ENCODE measurements at places on chromosomes 2 and 18.

DNA sequence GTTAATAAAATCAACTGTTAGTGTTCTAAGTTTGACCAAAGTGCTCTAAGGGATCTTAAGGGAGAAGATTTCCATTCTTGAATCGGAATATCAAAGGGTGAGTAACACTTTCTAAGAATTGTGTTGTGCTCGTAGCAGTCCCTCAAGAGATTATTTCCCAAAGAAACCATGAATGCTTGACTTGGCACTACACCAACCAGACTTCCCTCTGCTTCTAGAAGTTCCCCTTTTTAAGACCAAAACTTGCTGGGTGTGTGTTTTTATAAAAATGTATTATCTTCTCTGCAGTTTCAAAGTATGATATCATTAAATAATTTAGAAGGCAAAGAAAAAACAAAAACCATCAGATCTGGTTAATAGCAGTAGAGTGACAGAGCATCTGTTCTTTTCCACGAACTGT, 522.0 kb upstream of the FAM98A start:
- DNase-seq, result no peak

DNA sequence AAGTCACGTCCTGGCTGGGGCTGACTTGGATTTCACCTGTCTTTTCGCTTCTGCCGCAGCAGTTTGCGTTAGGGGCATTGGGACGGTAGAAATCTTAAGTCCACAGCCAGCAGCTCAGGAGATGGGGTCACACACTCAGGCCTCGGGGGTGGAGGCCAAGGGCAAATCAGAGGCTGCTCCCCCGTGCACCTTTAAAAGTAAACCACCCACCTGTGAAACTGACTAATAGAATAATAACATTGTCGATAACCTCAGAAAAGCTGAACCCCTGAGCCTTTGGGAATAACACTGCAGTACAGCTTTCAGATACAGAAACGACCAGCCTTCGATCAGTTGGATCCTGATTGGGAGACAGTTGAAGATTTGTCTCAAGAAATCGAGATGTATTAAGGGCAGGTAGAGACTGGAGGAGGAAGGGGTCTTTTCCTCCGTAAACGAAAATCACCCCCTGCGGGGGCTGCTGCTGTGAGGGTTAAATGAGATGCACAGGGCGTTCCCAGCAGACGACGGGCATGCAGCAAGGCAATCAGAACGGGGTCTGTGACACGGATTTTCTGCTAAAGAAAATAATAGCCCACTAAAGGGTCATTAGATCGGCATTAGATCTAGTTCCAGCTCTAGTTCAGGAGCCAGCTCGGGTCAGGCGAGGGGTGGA, 16.4 kb upstream of the NFATC1 start:
- DNase-seq, result peak; percentile 42

DNA sequence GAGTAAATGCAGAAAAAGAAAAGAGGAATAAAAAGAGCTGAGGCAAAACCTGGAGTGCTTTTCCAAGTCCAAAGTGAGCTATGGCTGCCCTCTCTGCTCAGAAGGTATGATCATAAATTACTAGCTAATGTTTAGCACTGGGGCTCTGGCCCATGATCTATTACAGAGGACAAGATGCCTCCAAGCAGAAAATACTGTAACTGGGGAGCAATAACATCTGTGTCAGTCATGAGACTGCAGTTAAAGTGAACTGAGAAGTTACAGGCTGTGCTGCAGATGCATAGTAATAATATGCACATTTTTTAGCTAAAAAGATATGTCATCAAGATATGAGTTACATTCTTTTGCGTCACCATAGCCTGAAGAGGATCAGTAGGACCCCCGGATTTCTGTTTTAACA, 209.4 kb upstream of the RBBP8 start:
- no peak for DNase-seq

DNA sequence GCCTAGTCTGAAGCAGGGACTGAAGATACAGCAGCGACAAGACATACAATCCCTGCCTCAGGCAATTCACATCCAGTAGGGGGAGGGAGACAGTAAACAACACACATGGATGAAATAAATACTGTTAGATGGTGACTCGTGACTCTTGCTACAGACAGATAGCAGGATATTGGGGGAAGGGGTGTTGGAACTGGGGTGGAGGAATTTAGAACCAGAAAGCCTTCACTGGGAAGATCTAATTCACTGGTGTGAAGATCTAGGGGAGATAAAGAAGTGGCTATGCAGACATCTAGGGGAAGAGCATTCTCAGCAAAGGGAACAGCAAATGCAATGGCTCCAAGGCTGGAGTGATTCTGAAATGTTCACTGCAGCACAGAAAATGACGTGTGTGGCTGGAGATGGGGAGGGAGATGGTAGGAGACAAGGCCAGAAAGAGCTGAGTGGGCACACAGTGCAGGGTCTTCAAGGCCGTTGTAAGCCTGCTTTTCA, 52.6 kb upstream of the TMEM163 start:
- no peak for DNase-seq

GRCh38 chr2:181183878-181184542, 203.6 kb downstream of the UBE2E3 start:
- no peak for DNase-seq

- DNase-seq, result no peak
Measured at GRCh38 chr2:101976891-101977290, 14.9 kb upstream of the IL1R2 start.

GRCh38 chr2:236552212-236552542, 17.4 kb upstream of the ACKR3 start:
- no peak for DNase-seq

- DNase-seq, result no peak
Measured at GRCh38 chr2:5121121-5121520, 571.1 kb upstream of the SOX11 start.

DNA sequence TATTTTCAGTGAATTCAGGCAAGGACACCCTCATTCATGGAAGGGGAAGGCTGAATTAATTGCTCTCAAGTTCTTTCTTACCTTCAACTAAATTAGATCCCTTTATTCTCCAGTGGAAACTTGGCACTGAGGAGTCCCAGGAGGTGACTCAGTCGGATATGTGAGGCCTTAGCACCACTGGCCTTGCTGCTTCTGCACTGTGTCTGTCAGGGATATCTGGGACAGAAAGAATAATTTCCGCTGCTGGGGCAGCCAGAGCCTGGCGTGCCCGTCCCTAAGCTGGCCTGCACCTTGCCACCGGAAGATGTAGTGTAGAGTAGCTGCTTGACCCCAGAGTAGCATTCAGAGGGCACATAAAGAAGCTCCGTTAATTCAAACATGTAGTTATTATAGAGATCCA, 53.4 kb downstream of the LIMS1 start:
- no peak for DNase-seq

- DNase-seq, result no peak
Measured at GRCh38 chr18:24918257-24918656, 433.7 kb downstream of the ZNF521 start.

GRCh38 chr18:69759046-69759445, 188.6 kb downstream of the CD226 start:
- DNase-seq, result no peak

- peak; percentile 83 for DNase-seq
Measured at GRCh38 chr18:79573921-79574491, 105.6 kb upstream of the CTDP1 start.

DNA sequence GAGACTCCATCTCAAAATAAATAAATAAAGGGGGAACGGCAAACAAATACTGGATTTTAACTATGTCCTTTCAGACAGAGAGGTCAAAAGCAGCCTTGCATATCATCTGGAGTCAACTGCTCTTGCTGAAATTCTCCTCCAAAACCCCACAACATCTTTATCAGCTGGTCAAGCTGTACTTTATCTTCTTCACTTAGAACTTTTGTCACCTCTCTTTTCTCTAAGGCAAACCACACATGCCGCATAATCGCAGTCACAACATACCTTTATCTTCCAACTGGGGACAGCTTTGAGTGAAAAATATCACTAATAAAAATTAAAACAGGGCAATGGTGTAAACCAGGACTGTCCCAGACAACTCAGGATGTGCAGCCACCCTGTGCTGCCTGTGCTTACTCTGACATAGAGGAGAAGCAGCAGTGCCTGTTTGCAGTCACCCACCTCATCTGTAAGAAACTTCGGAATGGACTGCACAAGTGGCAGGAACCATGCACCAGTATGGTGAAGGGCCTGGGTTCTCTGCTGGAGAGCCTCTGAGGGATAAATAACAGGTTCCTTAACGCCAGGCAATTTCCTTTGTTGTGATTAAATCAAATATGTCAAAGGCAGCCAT, 6.2 kb downstream of the MPPE1 start:
- DNase-seq, result no peak

GRCh38 chr2:27078267-27079194, at the start of gene EMILIN1:
Gene EMILIN1 (plus strand): TSS chr2:27078615. CDS start chr2:27079066, 451 bp downstream.
- DNase-seq, result peak; percentile 61

GRCh38 chr2:239856620-239857285, 168.4 kb downstream of the NDUFA10 start:
- DNase-seq, result no peak

GRCh38 chr2:103289105-103289725, 527.4 kb downstream of the TMEM182 start:
- no peak for DNase-seq

- no peak for DNase-seq
Measured at GRCh38 chr2:188050726-188051125, 240.9 kb upstream of the GULP1 start.

DNA sequence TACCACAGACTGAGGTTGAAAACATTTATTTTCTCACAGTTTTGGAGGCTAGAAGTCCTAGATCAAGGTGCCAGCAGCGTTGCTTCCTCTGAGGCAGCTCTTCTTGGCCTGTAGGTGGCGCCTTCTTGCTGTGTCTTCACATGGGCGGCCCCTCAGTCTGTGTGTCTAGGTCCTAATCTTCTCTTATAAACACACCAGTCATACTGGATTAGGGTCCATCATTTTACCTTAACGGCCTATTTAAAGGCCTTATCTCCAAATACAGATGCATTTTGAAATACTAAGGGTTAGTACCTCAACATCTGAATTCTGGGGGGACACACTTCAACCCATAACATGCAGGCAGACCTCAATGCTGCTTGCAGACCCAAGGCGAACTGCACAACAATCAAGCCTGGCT, 4.4 kb upstream of the RMC1 start:
- DNase-seq, result peak; percentile 66

DNA sequence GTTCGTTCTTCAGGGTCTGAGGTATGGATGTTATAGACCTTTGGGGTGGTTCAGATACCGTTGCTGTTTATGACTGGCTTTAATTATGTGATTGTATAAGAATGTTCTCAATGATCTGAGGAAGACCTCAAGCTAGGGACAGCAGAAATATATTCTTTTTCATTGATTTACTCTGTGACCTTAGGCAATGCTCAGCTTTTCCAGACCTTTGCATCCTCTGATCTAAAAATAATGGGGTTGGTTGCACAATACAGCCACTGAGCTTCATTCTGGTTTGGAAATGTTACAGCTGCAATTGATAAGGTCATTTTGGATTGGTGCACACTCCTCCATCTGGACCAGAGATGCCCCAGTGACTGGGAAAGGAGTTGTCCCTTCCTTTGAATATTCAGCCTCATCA, 17.2 kb upstream of the CABYR start:
- DNase-seq, result no peak

DNA sequence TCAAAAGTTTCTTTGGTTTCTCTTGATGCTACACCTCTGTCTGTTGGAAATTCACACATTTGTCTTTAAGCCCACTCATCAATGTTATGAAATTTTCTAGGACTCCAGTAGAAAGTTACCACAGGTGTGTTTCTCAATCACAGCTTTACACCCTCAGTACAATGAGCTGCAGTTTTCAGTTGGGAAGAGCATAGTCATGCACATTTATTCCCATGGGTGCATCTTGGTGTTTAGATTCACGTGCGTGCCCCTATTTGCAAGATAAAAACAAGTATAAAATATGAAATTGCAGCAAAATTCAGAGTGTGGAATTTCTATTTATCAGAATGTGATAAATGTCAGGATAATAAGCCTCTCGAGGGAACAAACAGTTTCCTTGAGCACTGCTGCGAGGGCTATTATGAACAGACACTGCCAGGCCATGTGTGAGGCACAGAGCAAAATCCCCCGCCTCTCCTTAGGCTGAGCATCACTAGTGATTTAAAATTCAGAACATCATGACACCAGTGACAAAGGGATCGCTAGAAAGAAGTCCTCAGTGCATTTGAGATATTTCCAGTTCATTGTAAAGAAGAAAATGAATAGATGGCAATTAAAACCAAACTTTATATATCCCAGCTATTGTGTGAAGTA, 512.2 kb upstream of the TCF4 start:
- no peak for DNase-seq

DNA sequence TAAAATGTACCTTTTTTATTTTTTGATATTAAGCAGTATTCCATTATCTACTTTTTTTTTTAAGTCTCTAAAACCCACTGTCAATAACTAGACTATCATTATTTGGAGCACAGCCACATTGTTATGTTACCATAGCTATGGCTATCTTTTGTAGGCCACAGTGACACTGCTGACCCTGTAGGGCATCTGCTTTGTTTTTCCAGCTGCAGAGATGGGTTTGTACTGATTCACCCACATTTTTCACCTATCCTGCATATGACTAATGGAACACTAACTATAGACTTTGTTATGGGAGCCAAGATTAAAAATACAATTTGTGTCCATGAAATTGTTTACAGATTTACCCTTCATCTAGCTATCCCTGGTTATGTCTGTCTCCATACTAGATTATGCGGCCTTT, 21.6 kb upstream of the OTX1 start:
- DNase-seq, result no peak

GRCh38 chr2:187869195-187869594, 315.0 kb upstream of the TFPI start:
- no peak for DNase-seq
